GM03348 (cell line): ENCODE measurements at places on chromosomes 1 and 21.

- DNase-seq: no peak
These were observed 20.2 kb upstream of the LRRC47 start for GRCh38 chr1:3816331-3817137.

DNA sequence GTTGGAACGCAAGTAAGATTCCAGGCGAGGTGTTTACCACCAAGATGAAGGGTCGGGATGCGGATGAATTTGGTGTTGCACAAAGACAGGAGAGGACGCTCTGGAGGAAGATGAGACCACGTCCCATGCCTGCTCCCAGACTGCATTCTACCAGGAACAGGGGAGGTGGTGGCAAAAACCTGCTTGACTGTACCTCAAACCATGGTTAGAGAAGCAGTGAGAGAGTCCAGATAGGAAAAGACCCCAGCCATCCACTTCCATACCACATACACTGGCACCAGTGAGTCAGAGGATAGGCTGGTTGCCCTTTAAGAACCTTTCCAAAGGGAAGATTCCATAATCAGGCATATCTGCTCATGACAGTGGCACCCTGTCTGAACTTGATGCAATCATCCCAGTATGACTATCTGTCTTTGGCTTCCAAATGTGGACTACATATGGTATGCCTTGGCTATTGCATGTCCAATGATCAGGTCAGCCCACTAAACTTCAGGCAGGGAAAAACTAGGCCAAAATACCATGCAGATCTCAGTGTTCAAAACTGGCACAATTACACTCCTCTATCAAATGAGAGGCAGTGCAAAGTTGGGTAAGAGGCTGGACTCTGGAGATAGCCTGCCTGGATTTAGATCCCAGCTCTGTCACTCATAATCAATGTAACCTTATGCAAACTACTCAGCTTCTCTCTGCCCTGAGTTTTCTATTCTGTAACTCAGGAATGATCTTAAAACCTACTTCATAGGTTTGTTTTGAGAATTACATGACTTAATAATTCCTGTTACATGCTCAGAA lies 20.6 kb downstream of the NPR1 start:
- peak; percentile 77 for DNase-seq

- peak; percentile 56 for DNase-seq
These were observed 90.5 kb downstream of the GDAP2 start for GRCh38 chr1:117838911-117839310.

DNA sequence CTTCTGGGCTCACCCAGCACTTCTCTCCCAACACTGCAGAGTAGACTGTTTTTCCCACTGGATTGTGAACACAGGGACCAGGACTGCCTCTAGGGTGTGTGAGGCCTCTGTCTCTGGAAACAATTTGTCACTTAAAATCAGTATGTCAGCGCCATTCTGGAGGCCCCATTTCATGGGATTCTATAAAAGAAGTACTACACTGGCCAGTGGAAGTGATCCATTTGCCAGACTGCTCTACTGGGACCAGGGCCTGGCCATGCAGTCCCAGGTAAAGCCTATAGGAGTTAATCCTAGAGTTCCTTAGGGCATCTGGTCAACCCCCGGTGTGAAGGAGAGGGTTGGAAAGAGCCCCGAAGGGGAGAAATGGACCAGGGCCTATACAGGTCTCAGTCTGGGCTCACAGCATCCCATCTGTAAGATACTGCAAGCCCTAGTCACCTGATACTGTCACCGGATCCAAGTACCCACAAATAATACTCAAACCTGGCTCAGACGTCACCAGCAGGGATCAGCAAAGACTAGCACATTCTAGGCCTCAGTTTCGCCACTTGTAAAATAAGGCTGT lies 245.0 kb downstream of the FOXD2 start:
- DNase-seq: no peak

GRCh38 chr1:234916840-234917239 lies 211.8 kb downstream of the TOMM20 start:
- no peak for DNase-seq

GRCh38 chr1:230517786-230518185 lies 91.7 kb upstream of the PGBD5 start:
- DNase-seq: no peak

DNA sequence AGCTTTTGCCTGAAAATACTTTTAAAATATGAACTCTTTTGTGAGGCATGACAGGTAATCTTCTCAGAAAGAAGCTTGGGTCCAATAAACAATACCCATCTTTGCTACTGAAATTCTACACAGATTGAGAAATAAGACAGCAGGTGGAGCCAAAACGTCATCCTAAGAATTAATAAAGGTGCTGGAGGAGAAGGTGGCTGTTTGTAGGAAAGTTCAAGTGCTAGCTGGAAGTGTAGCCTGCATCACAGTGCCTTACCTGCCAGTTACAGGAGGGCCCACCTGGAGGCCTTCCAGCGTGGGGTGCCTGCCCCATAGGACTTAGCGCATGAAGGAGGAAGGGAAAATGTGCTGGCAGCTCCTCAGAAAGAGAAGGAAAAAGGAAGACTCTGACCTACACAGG lies 93.7 kb downstream of the TTC3 start:
- DNase-seq: no peak

DNA sequence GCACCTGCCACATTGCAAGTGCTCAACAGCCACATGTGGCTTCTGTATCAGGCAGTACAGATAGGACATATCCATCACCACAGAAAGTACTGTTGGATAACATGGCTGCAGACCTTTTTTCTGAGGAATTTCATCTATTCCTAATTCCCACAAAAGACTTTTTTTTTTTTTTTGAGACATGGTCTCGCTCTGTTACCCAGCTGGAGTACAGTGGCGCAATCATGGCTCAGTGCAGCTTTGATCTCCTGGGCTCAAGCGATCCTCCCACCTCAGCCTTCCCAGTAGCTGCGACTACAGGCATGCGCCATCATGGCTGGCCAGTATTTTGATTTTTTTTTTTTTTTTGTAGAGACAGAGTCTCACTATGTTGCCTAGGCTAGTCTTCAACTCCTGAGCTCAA lies 33.3 kb downstream of the YARS1 start:
- no peak for DNase-seq
